GM12891 (cell line): ENCODE measurements at places on chromosomes 4 and X.

DNA sequence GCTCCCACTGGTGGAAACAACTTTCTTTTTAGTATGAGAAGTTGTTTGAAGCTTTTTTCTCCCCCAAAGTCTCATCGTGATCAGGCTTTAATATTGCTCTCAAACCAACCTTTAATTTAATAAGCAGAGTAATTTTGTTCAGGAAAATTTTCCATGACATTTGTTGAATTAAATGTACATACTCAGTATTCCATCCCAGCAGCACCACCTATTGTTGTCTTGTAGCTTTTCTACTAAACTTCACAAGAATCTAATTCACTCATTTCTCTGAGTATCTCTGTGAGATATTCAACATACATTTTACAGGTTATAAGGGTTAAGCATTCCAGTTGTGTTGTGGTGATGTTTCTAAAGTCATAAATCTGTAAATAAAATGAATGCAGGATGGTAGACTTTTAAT lies 218.3 kb upstream of the HAND2 start:
- DNase-seq: no peak

GRCh38 chr4:174563399-174563798 lies 41.1 kb upstream of the HPGD start:
- DNase-seq: no peak

GRCh38 chrX:68725756-68726365 lies 78.4 kb downstream of the STARD8 start:
- DNase-seq: no peak

- DNase-seq: no peak
Observed at GRCh38 chr4:120960656-120961267, 38.2 kb upstream of the PRDM5 start.

- no peak for DNase-seq
Observed at GRCh38 chr4:89109841-89110540, 1.3 kb upstream of the TIGD2 start.

DNA sequence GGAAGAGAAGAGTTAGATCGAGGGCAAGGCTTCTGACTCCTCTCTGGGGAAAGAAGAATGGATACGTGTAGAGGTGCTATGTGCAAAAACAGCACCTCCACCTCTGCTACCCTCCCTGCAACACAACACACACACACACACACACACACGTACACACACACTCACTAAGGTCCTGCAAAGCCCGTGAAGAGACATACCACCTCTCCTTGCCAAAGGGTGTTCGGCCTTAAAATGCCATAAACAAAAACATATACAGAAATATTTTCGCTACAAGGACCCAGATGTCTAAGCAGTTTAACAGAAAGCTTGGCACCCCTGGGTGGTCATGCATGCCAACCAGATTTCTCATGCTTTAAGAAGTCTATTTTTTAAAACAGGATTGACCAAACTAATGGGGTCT lies 1.5 kb downstream of the TIFA start:
- no peak for DNase-seq

DNA sequence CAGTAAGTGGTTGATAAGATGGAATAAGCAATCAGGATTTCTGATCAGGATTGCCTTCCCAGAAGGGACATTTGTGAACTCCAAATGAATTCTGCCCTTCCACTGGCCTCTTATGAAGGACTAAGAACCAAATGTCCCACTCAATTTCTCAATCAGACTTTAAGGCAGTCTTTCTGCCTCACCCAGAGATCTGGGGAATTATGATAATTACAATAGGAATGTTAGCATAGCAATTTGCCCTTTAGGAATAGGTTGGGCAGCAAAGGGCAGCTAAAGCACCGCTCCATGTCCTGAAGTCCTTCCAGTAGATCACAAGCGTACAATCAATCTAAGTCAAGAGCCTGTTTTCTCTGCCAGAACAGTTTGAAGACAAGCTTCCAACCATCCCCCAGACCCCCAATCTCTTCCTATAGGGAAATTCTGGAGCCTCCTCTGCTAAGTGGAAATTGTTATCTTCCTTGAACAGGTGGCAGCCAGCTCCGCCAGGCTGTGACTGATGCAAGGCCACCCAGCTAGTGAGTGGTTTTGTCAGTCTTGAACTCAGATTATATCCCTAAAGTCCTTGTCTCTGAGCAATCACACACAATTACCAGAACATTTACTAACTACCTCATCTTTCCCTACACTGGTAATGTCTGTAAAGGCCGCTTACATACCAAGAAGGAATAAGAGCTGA lies 18.6 kb downstream of the NKX3-2 start:
- no peak for DNase-seq

- no peak for DNase-seq
Observed at GRCh38 chr4:121696170-121696580, 605 bp downstream of the ANXA5 start.

DNA sequence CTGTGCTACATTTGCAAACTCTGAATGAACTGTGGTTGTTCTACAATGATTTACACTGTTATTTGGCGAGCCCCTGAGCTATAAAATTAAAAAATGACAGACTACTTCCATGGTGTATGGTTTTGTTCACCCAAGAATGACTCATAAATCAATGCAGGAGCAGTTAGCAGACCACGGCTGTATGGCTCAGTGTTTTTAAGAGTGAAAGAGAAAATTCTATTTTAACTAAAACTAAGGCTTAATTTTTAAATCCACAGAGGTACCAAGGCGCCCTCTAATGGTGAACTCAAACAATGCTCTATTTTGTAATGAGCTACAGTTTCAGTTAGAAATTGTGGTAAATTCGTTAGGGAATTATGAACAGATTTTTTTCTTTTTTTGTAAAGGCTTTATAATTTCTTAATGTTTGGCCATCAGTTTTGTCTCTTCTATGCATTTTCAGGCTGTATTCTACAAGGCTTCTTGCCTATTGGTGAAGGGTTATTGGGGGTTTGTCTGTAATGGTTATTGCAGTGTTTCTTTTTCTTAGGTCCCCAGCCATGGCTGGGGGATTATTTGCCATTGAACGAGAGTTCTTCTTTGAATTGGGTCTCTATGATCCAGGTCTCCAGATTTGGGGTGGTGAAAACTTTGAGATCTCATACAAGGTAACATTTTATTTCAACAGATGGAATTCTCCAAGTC lies 32.5 kb downstream of the HMGB2 start:
- DNase-seq: no peak

- DNase-seq: no peak
Observed at GRCh38 chr4:93532234-93532633, 296.3 kb upstream of the ATOH1 start.

DNA sequence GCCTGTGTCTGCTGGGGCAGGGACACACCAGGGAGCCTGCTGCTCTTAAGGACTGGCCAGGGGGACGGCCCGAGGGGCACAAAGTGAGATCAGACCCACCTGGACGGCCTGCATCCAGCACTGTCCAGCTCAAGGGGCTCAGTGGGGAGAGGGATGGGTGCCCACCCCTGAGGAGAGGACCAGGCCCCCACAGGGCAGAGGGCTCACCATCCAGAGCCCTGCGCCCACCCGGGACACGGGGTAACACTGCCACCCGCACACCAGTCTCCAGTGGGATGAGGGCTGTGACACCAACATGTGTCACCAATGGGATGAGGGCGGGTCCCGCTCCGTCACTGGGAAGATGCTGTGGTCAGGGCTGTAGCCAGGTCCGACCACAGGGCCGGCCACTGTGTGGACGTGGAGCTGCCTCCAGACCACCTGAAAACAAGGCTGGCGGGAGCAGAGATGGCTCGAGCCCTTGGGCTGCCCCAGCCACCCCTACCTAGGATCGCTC lies 13.2 kb downstream of the DGKQ start:
- DNase-seq: no peak

DNA sequence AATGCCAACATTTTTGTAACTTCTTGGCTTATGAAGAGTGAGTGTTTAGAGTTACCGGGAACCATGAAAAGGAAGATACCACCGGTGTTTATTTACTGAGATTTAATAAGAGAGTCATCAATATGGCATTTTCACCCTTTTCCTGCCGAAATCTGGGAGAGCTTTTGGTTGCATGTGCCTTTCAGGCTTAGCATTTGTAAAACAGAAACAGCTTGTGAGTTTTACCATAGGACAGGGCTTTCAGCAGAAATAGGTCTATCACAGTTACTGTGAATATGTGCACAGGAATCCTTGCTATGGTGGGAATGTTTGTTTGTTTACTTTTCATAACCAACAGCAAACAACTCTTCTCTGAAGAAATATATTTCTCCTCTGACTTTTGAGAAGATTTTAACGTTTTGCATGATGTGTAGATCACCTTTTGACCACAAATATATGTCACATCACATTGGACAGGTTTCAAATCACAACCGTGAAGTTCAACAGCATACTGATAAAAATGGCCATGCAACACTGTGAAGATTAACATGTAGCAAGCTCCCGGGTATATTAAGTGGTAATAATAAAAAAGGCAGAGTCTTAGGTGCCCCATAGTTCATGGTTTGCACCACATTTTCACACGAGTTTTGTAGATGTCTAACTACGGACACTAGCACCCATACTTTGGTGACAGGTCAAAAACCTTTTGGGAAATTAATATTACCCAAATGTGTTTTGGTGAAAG lies 21.3 kb downstream of the ARHGAP24 start:
- no peak for DNase-seq

- DNase-seq: no peak
Observed at GRCh38 chr4:177057186-177057585, 252.5 kb upstream of the NEIL3 start.

DNA sequence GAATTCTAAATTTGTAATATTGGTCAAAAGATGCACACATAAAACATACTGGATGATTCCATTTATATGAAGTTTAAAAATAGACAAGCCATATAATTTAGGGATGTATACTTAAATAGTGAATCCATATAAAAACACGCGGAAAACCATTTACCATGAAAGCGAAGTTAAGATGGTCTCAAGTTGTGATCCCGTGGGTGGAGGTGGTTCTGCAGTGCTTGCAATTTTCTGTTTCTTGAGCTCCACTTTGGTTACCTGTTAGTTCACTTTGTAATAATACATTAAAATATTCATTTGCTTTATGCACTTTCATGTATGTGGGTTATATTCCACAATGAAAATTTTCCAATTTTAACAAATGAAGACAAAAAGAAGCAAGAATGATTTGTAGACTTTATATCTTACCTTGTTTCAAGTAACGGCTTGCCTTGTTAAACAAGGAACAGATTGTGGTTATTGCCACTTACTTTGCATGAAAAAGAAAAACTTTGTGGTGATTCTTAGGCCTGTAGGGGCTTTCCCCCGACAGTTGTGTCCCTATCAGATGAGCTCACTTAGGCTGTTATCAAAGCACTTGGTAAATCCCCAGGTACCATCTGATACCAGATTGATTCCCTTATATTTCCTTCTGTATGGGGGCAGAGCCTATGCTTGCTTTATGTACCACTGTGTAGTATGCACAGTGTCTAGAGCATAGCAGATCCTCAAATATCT lies 12.2 kb downstream of the UCP1 start:
- no peak for DNase-seq

DNA sequence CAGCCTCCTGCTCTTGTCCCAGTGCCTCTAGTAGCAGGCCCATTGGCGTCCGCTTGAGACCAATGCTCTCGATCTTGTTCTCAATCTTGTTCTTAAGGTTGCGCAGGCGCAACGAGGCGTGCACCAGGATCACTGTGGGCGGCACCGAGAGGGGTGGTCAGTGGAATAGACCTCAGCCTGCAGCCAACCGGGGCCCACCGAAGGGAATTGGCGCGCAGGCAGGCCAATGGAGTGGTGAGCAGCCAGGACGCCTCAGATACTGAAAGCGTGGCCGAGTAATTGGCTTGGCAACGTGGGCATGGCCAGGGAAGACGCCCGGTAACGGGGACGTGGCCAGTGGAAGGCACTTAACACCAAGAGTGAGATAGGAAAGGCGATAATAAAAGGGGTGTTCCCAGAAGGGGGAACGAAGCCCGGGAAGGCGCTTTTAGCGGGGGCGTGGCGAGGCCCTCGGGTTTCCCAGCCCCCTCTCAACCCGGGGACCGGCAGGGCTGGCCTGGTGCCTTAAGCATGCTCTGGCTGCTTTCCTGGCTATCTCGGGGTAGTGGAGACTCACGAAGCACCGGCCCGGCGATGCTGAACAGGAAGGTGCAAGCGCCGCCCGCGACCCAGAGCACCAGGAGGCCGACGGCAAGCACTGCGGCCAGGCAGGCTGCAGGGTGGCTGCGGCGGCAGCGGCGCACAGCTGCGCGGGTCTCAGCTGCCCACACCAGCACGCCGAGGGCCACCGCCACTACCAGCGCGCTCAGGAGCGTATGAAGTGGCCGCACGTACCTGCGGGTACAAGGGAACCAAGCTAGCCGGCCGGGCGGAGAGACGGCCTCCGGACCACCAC lies 1.7 kb downstream of the PRAF2 start:
- DNase-seq: no peak

DNA sequence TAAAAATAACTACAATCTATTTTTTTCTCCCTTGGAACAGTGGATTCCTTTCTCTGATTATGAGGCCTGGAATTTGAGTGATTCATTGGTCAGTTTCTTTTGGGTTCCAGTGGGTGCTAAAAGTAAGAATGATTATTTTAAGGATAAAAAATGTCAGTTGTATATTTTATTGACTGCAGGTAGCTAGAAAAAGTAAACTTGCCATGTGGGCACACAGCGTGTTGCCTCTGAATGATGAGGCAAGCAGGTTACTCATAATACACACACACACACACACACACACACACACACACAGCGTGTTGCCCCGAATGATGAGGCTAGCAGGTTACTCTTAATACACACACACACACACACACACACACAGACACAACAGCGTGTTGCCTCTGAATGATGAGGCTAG lies 13.8 kb downstream of the GALNT7 start:
- no peak for DNase-seq

GRCh38 chr4:112199041-112199440 lies 32.5 kb upstream of the AP1AR start:
- no peak for DNase-seq

DNA sequence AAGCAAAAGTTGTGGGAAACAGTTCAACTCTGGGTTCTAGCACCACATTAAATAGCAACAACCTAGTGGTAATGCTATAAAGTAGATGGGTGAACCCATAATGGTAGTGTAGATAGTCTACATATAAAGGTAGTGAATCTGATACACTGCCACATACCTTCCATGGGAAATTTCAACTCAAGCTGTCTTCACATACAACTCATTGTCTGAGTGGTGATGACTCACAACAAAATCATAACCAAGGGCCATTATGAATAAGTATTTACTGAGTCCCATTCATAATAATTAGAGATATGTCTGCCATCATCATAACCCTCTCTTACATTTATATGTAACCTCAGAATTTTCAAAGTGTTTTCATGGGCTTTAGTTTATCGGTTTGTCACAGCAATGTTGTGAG lies 34.8 kb downstream of the EGF start:
- no peak for DNase-seq

DNA sequence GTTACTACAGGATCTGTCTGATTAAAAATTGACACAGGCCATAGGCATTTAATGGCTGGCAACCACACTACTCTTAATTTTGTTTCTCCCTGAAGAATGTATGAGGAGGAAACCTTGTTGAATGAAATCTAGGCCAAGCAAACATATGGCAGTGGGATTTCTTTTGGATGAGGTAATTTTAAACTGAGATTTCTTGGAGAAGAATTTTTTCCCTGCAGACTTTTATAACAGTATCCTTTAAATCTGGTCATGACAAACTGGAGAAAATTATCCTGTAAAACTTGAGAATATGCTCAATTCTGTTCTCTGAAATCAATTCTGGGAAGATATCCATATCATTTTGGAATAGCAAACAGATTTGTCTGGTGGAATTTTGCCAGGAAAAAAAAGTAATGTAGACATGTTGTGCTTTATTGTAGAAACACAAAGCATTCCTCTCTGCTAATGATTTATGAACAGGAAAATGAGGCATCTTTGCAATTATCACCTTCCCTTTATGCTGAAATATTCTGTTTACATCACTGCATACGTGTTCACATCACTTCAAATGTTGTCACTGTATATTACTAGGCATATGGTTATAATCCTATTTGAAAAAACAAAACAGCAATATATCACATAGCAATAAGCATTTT lies 108.3 kb upstream of the ARSJ start:
- DNase-seq: no peak

GRCh38 chr4:114284629-114285028 lies 305.2 kb upstream of the ARSJ start:
- no peak for DNase-seq
